Activated T-cell treated with anti-CD3 and anti-CD28 coated beads, Interleukin-2, amount 50 U/mL, for 24 hours (primary cell): ENCODE measurements at places on chromosomes 5 and 9.

- peak; percentile 48 for DNase-seq
Measured at GRCh38 chr9:81686614-81687520, 2.5 kb downstream of the TLE1 start.

DNA sequence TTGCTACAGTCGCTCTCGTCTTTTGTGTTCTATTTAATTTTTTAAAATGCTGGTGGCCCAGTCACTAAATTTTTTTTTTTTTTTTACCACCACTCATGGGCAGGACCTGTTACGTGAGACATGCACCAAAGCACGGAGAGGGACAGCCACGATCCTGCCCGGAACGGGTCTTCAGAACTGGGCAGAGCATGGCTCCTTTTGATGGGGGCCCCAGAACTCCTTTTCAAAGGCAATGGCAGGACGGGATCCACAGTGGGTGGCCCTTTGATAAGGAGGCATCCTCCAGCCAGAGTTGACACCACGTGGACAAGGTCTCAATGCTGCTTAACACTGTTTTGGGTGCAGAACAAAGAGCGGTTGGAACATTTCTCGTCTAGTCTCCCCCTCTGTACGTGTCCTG, 50.0 kb downstream of the TENT4A start:
- DNase-seq, result no peak

GRCh38 chr9:98540476-98540875, 168.3 kb downstream of the GABBR2 start:
- DNase-seq, result no peak

DNA sequence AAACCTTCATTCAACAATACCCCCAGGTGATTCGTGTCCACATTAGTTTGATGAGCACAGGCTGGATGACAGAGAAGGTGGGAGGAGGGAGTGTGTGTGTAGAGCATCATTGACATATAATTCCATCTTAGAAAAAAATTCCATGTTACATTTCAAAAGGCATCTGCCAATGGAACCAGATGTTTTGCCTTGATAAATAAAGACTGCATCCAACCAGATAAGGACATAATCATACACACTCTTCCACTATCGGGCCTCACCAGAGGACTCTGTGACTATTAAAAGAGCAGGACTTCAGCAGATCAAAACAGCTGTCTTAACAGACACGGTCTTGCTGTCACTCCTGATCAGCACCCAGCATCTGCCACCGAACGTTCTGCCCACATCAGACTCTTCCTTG, 96.4 kb upstream of the SPIN1 start:
- no peak for DNase-seq

GRCh38 chr5:15786884-15787283, 286.9 kb downstream of the FBXL7 start:
- no peak for DNase-seq

DNA sequence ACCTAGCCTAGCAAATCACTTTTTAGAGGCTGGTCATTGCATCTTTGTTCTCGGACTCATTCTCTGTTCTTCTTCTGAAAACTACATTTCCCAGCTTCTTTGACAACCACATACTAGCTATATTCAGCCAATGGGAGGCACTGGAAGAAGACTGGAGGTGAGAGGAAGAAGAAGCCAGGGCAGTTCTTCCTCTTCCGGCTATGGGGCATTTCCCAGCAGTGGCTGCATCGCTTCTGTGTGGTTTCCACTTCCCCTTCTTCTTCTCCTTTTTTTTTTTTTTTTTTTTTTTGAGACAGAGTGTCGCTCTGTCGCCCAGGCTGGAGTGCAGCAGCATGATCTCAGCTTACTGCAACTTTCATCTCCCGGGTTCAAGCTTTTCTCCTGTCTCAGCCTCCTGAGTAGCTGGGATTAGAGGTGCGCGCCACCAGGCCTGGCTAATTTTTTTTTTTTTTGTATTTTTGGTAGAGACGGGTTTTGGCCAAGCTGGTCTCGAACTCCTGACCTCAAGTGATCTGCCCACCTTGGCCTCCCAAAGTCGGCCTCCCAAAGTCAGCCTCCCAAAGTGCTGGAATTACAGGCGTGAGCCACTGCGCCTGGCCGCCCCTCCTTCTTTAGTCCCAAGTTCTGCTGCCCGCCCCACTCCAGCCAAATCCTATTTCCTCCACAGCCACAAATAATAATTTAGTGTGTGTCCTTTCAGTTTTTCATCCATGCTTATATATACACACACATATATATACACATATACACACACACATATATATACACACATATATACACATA, 6.9 kb upstream of the UBAP1 start:
- no peak for DNase-seq

- DNase-seq, result no peak
Measured at GRCh38 chr9:131417264-131418142, 23.6 kb downstream of the PRRC2B start.

GRCh38 chr9:98726735-98727134, 18.0 kb upstream of the GABBR2 start:
- DNase-seq, result no peak

DNA sequence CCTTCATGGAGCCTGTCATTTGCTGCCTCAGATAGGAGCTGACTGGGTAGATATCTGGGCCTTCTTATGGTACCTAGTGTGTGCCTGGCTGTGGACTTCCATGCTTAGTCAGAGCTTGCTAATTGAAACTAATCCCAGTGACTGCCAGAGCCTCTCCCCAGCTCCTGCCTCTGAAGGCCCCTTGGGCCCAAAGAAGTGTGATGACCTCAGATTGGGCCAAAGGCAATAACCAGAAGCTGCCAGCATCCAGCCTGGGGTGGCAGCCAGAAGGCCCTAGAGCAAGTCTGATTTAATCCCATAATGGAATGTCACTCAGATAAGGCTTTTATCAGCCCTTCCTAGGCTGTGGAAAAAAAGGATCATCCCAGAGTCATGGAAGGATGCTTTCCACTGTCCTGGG, 17.1 kb upstream of the CDC23 start:
- no peak for DNase-seq

DNA sequence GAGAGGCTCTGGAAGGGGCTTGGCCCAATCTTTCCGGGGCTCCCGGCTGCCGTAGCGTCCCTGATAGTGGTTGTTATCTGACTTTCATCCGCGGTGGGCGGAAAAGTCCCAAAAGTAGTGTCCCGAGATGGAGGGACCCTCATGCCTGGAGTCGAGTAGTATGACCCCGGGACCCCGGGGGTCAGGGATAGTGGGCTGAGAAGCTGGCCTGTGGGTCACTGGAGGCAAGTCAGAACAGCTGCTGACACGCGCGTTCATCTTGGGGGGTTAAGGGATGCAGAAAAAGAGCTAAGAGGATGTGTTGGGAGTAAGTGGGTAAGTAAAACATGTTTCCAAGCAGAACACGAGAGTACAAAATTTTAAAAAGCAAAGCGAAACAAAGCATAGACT, 123.4 kb downstream of the TMEM161B start:
- DNase-seq, result no peak
